ENCODE measurements at places on chromosomes 2 and 18.
A peak's percentile ranks its signal among the peaks of the same experiment; 100 is the strongest.

DNA sequence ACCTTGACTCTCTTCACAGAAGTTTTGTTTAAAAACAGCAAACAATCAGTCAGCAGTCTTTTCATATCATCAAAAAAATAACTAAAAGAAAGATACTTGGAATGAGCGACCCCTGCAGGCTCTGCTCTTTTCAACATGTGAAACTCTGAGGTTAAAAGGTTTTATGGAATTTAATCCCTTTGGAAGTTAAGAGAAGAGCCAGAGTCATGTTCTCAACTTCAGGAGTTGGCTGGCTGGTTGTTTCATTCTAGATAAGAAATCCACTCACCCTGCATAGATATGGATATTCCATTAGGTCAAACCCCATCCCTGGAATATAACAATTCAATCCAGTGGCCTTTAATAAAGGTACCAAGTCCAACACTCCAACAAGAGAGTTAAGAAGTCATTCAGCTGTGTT lies 115.6 kb upstream of the RMDN2 start:
- no peak for DNase-seq

- no peak for DNase-seq
Observed at GRCh38 chr2:197847651-197848401, 43.4 kb downstream of the PLCL1 start.

DNA sequence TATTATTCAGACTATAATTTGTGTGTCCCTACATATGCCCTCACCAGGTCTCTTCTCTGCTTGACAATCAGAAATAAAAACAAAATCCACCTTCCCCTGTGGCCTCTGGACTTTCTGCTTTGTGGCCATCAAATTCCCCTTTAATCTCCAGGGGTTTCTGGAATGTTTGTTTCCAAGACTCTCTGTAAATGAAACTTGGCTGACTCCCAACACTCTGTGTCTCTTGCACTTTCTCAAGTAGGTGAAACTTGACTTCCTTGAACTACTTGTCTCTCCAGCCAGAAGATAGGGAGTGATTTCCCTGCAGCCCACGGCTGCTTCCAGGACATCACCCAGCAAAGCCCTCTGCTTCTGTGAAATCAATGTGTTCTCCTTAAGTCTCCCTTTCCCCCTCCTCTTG lies 54.1 kb upstream of the AQP4 start:
- DNase-seq: no peak

GRCh38 chr2:216590780-216591179 lies 42.4 kb upstream of the IGFBP2 start:
- DNase-seq: no peak

- DNase-seq: no peak
Observed at GRCh38 chr2:215998636-215999035, 14.7 kb downstream of the MREG start.

DNA sequence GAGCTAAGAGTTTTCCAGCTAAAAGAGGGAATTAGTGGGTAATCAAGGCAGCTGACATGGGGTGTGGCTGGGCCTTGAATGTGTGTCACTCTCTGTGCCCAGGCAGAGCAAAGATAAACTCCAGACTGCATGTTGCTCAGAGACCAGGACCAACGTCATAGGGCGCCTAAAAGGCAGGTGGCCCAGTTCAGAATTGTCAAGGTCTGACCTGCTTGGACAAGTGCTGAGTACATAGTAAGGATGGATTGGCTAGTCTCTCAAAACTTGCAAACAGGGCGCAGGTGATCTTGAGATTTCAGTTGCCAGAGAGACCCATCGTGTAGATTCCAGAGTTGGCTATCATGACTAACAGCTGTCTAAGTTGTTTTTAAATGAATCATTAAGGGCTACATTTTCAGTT lies 19.0 kb downstream of the CLUL1 start:
- DNase-seq: no peak

DNA sequence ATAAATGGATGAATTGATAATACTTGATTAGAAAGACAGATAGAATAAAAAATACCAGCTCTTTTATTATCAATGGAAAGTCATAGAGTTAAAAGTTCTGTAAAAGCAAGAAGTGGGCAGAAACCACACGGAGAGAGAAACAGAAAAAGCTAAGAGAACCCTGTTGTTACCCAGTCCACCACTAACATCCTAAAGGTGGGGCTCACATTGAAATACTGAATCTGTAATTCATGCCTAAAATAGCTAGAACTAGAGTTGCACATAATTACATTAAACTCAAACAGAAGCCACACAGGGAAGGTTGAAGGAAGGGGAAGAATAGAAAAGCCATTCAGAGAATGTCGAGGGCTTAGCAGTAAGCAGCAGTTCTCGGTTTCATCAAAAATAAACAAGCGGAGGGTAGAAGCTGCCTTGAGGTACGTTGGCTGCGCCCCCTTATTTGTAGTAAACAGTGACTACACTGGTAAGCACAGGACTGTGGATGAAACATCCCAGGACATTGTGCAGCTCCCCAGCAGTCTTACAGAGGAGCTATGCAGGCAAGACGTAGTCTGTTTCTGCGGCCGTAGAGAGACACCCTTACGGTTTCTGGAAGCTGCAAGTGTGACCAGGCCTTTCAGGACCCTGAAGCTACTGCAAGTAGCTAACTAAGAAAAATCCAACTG lies 1247.0 kb upstream of the GYPC start:
- no peak for DNase-seq

GRCh38 chr2:33287507-33288005 lies 188.9 kb upstream of the RASGRP3 start:
- no peak for DNase-seq

- no peak for DNase-seq
Observed at GRCh38 chr2:153917570-153917969, 45.8 kb downstream of the GALNT13 start.

- DNase-seq: no peak
Observed at GRCh38 chr2:146634230-146635097, 1210.4 kb upstream of the ACVR2A start.

DNA sequence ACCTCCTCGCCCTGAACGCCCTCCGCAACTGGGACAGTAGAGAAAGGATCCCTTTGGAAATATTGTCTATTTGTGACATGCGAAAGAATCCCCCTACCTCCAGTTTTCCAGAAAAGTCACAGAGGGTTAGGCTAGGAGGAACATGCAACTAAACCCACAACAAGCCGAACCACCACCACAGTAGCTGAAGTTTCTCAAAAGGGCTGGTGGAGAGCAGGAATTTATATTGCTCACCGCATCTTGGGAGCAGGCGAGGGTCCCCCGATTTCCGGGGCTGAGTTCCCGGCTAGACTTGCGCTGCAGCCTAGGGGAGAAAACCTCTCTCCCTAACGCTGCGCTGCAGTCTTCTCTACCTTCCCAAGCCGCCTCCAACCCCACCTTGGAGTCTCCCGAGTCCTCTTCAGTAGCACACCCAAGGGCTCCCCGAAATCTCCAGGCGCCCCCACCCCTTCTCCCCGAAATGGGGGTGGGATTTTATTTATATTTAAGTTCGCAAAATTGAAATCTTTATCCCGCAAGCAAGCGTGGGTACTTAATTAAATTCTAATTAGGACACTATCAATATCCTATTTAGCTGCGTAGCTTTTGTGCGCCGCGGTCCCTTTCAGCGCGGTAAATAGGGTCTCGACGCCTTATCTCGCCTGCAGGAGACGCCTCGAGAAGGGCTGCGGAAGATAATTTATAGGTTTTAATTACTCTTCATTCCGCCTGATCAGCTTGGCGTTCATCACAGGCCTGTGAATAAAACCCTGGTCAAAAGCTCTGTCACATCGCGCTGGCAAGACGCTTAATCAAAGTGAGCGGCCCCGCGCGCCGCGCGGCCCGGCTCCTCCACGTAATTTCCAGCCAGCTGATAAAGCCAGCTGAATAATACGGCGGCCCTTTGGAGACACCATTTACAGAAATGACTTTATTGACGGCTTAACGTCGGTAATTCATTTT lies 2.0 kb upstream of the EN1 start:
- DNase-seq: peak; percentile 35

DNA sequence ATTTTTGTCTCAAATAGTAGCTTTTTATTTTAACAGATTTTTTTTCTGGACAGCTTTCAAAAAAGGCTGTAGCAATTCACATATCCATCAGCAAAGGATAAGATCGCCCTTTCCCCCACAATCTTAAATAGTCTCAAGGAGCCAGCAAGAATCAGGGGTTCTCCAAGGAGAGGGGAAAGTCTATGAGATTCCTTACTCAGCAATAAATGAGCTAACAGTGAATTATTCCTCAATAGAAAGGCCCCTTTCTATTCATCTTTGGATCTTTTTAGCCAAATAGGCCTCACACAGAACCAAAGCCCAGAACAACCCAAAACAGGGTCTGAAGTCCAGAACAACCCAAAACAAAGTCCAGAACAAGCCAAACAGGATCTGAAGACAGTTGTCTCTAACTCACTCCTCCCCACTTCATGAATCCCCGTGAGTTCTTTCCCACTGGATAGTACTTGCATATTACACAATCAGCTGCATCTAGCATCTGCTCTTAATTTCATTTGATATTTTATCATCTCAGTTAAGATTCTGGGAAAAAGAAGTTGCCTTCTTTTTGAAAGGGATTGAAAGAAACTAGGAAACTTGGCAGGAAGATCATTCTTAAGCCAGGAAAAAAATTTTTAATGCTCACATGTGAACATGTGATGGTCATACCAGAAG lies 3.4 kb upstream of the DHRS9 start:
- no peak for DNase-seq

DNA sequence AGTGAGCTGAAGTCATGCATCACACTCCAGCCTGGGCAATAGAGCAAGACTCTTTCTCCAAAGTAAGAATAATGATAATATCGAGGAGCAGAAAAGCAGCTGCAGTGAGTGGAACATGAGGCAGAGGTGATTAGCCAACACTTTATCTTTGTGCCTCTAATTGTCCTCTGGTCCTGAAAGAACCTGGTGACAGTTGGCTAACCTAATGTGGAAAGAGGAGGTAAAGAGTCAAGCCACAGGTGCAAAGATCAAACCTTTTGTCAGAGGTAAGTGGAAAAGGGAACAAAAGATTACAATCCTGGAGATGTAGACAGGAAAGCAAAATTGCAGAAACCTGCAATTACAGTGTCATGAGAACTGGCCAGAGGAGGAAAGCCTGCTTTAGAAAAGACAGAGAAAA lies 53.5 kb upstream of the LCLAT1 start:
- DNase-seq: no peak

DNA sequence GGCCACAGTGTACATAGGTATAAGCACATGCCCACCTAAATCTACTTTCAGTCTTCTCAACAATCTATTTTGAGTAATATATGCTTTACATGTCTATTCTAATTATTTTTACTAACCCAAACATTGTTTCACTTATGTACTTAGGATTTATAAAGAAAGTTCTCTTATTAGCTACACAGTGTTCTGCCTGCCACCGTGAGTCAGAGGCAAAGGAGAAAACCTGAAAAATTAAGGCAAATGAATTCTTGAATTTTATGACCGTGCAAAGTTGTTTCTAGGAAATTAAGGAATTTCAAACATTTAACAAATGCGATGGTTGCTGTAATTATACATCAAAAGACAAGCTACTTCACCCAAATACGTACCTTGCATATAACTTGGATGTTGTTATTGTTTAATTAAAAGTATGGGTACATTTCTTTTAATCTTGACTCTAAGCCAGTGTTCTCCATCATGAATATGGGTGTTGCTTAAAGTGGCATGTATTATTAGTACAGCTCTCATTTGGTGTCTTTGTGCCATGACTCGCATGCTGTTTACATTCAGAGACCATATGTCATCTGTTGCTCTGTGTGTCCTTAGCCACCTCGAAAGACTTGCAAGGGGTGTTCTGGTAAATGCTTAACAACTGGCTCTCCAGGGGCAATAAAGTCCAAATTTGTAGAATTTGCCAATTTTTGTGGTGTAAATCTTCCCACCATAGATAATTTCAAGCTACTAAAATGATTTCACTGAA lies 154.3 kb upstream of the FN1 start:
- no peak for DNase-seq

GRCh38 chr2:181142514-181142913 lies 162.1 kb downstream of the UBE2E3 start:
- no peak for DNase-seq

- no peak for DNase-seq
Observed at GRCh38 chr18:74333091-74333490, 17.5 kb downstream of the C18orf63 start.

Measured in ELF-1 (cell line).